ENCODE measurements at places on chromosomes 7 and 10.

GRCh38 chr10:23343591-23344240 lies 881 bp downstream of the C10orf67 start:
- DNase-seq, result peak; percentile 53

GRCh38 chr10:77186936-77187335 lies 450.7 kb downstream of the KCNMA1 start:
- no peak for DNase-seq

DNA sequence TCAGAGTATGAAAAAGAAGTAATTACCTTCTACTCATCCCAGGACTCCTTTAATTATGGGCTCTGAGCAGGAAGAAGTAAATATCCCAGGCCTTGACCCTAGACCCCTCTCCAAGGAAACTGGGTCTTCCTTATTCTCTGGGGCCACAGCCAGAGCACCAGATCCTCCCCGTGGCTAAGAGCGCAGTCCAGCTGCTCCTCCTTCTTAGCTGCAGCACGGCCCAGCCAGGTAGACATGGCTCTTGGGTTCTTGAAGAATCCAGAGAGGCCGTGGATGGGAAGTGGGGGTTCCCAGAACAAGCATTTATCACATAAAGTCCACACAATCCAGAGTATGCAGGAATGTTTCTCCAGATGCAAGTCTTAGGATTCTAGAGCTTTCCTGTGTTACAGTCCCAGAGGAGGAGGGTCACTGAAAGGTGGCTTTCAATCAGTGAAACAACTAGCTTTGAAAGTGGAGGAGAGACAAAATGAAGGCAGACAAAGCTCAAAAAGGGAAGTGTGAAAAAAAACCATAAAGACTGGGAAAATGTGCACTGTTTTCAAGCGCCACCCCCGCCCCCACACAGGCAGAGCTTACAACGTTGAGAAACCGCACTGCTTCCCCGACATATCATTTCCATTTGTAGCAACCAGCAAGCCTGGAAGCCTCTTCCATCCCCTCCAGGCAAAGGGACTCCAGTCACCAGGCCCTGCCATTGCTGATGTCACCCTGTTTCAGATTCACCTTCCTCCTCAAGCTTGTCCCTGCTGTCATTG lies 396.5 kb upstream of the MKI67 start:
- no peak for DNase-seq

- DNase-seq, result no peak
Measured at GRCh38 chr7:106124186-106124585, 12.1 kb upstream of the SYPL1 start.

- DNase-seq, result no peak
Measured at GRCh38 chr7:135102372-135102771, 45.5 kb upstream of the TMEM140 start.

- DNase-seq, result no peak
Measured at GRCh38 chr7:98958968-98959367, 80.6 kb downstream of the TRRAP start.

GRCh38 chr10:1544209-1544673 lies 193.1 kb downstream of the ADARB2 start:
- no peak for DNase-seq

- no peak for DNase-seq
Measured at GRCh38 chr10:118002581-118002980, 44.2 kb downstream of the RAB11FIP2 start.

DNA sequence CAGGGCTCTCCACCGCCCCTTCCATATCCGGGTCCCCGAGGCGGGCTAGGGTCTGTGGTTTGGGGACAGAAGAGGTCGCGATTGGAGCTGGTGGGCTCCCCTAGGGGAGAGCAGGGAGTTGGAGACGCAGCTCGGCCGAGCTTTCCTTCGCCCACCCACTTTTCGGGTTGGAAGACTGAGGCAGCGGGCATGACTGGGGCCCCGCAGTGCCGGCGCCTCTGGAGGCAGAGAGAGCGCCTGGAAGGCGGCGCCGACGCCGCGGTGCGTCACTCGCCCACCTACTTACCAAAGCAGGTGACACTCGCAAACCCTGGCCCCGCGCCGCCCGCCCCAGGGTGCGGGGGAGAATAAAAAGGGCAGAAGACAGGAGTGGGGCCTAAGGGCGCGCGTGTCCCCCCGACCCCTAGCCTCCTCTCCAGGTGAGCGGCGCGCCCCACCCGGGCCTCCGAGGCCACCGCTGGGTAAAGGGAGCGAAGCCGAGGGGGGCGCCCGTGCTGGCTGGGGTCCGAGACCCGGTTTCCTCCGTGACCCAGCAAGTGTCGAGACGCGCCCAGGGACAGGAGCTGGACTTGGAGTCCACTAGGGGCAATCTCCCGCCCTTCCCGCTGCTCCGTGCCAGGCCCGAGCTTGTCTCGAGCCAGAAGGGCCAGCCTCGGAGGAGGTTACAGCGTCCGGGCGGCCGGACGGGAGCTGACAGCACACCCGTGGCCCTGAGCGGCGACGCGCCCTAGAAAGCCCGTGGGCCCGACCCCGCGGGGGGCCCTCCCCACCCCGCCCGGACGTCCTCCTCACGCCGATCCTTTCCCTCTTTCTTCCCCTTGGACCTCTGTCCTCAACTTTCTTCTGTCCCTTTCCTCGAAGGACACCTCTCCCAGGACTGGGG lies 34.4 kb upstream of the GRID1 start:
- DNase-seq, result peak; percentile 82

DNA sequence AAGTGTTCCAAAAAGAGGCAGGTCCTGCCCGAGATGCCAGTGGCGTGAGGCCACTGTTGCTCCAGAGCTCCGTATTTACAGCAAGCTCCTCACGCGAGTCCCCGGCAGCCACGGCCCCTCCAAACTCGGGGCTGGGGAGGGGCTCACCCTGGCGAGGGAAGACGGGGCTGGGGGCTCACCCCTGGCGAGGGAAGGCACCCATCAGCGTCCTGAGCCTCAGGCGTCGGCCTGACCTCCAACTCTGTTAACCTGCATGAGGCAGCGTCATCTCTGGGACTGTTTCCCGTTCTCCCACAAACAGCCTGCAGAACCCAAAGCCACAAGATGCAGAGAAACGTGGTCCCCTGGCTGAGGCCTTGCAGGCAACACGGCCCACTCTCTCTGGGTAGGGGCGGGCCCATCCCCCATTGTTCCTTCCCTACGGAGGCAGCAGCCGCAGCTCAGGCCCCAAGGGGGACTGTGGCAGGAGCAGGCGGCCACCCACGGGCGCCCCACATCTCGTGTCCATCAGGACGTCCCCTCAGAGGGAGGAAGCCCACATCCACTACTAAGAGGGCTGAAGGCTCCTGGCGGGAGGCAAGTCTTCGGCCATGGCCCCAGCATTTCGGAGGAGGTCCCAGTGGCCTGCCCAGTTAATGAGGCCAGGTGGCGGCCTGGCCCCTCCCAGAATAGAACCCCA lies 4.2 kb upstream of the ADGRA1 start:
- no peak for DNase-seq

DNA sequence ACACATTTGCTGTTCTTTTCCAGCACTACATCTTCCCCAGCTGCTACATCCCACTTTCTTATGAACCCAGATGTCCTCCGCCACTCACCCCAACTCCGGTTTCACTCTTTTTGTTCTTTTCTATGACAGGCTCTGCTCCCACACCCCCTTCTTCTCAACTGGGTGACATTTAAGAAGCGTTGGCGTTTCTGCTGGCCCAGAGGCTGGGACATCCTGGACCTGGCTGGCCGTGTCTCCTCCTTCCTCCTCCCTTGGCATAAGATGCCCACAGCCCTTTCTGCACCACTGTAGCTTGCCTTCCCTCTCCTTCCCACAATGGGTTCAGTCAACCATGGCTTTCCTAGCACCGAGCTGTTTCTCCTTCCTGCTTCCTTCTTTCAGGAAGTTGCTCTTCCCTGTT lies 9.4 kb upstream of the CALML5 start:
- no peak for DNase-seq

GRCh38 chr10:3955955-3956617 lies 171.1 kb upstream of the KLF6 start:
- DNase-seq, result no peak

DNA sequence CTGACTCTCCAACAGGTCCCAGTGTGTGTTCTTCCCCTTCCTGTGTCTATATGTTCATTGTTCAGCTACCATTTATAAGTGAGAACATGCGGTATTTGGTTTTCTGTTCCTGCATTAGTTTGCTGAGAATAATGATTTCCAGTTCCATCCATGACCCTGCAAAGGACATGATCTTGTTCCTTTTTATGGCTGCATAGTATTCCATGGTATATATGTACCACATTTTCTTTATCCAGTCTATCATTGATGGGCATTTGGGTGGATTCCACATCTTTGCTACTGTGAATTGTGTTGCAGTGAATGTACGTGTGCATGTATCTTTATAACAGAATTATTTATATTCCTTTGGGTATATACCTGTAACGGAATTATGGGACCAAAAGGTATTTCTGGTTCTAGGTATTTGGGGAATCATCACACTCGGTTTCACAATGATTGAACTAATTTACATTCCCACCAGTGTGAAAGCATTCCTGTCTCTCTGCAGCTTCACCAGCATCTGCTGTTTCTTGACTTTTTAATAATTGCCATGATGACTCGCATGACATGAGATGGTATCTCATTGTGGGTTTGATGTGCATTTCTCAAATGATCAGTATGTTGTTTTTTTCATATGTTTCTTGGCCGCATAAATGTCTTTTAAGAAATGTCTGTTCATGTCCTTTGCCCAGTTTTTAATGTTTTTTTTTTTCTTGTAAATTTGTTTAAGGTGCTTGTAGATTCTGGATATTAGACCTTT lies 60.2 kb downstream of the LSMEM1 start:
- DNase-seq, result no peak

- no peak for DNase-seq
Measured at GRCh38 chr10:88288320-88289059, 294.6 kb downstream of the RNLS start.

DNA sequence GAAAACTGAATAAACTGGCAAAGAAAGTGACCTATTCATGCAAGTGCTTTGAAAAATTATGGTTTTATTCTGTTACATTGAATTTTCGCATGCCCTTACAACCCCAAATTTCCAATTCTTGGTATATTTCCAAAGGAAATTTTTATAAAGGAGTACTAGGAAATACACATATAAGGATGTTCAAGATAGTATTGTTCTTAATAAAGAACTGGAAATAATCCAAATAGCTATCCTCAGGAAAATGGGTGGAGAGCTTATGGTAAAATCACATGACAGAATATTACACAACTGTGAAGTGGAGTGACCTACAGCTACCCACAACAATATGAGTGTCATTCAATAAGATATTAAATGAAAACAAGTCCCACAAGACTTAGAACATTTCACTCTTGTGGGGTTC lies 138.9 kb upstream of the BMPER start:
- DNase-seq, result no peak

DNA sequence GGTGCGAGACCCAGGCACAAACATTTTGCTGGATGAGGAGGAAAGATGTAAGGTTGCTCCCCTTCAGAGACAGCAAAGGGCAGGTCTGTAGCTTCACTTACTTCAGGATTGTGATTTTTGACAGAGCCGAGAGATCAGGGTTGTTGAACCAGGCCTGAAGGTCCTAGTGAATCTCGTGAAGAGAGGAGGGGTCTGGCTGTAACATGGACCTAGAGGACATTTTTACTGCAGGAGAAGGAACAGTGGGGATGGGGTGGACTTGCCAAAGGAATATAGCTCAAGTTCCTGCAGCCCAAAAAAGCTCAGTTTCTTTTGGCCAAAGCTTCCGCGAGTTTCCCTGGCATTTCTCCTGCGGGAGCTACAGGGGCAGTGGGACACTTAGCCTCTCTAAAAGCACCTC lies 976 bp upstream of the EGFR start:
- no peak for DNase-seq

- no peak for DNase-seq
Measured at GRCh38 chr10:24382979-24383663, 174.2 kb downstream of the KIAA1217 start.
